Vagina (tissue), 2 donors: ENCODE measurements at places on chromosomes 6 and 20.

DNA sequence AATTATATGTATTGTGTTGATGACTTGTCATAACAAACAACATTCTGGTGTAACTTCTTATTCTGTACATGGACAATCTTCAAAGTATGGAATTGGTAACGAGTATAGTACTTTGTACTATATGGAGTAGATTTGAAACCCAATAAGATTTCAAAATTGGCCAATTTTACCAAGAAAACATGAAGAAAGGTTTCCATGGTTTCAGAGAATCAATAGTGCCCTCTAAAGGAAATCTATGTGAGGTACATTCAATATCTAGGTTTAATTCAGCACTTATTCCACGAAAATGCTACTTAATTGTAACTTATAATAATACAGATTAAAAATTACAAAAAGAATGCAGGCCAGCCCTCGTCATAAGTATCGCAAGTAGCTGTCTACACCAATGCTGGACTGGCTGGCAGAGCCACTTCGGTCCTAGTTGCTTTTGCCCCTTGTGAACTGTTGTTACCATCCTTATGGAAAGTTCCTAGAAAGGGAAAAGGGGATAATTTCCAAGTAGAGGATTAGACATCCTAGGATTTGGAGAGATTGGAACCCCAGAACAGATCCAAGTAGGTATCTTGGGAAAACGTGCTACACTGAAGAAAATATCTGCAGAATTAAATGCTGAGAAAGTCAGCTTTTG is 70.9 kb downstream of the LCA5 start:
- DNase-seq = no peak

GRCh38 chr6:150712505-150713252 is 113.0 kb downstream of the PLEKHG1 start:
- DNase-seq = no peak

DNA sequence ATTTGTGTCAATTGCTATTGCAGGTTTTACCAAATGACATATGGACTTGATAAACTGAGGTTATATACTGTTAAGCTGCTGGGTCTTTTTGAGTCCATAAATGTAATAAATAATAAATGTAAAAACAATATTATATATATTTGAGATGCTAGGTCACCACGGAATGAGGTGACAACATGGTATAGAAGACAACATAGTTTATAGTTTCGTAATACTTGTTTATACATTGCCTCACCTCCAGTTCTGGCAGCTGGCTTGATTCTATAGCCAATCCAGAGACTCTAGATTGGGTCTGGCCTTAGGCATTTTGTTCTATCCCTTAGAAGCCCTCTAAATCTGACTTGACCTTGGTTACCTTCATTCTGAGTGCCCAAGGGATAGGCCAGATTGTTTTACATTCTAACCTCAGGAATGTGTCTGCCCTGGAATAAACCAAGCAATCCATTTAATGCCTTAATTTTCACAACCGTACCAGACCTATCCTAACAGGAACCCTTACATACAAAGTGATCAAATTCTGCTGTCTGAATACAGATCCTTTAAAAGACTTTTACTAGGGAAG is 61.5 kb upstream of the STXBP5 start:
- DNase-seq = no peak

GRCh38 chr20:33653218-33653899 is 8.8 kb upstream of the C20orf144 start:
- no peak for DNase-seq

GRCh38 chr6:27260836-27261375 is 13.4 kb downstream of the PRSS16 start:
- no peak for DNase-seq

GRCh38 chr6:30775104-30775503 is 30.8 kb upstream of the IER3 start:
- no peak for DNase-seq

DNA sequence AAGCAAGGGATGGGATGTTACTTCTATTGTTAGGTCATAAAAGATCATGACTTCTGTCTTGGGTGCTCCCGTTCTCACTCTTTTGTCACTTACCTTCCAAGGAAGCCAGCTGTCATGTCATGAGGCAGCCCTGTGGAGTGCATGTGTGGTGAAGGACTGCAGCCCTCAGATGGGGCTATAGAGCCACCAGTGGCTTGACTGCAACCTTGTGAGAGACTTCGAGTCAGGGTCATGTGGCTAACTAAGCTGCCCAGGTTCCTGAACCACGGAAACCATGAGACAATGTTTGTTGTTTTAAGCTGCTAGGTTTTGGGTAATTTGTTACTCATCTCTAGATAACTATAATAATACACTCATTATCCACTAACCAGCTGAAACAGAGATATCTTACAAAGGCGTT is 477.1 kb downstream of the BTBD3 start:
- DNase-seq = no peak

- DNase-seq = no peak
Measured at GRCh38 chr6:111789598-111789997, 83.7 kb downstream of the FYN start.
